ENCODE measurements at places on chromosomes 5 and 9.
A peak's percentile ranks its signal among the peaks of the same experiment; 100 is the strongest.

DNA sequence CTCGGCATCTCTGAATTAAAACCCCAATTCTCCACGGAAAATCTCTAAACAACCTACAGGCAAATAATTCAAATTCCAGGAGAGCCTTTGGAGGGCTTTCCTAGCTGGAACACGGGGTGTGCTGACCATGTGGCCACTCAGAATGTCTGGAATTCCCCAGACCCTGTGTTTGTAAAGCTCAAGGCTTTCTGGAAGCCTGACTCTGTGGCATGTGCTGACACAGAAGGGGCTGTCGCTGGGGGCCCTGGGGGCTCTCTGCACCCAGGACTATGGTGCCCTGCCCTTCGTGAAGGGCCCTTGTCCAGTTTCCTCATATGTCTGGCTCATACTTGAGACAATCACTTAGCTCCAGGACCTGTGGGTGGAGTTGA, 29.0 kb upstream of the BOD1 start:
- no peak overlapping the region for H3K4me3 ChIP-seq
- no peak overlapping the region for H3K27ac ChIP-seq
- DNase-seq, result no peak

DNA sequence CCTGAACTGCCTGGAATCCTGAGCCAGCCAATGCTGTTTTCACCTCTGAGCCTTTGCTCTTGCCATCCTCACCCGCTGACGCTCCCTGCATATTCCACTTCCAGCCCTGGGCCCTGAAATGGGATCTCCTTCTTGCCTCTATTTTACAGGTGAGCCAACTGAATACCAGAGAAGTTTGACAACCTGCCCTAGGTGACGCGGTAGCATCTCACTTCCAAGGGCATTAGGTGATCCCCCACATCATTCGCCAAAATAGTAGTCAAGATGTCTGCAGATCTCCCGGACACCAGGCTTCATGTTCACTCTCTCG, 43.5 kb downstream of the FOXI1 start:
- no peak overlapping the region for H3K27ac ChIP-seq
- no peak overlapping the region for H3K4me3 ChIP-seq
- H3K36me3 ChIP-seq, result no peaks in the 10 kb centered on the region
- H3K4me1 ChIP-seq, result no peaks in the 10 kb centered on the region
- DNase-seq, result no peak
- no peaks in the 10 kb centered on the region for H3K27me3 ChIP-seq

- DNase-seq, result no peak
- no peak overlapping the region for H3K4me3 ChIP-seq
- peaks cover 3% of the 10 kb centered on the region for H3K27me3 ChIP-seq
- H3K27ac ChIP-seq, result no peak overlapping the region
- H3K4me1 ChIP-seq, result no peaks in the 10 kb centered on the region
- H3K36me3 ChIP-seq, result no peaks in the 10 kb centered on the region
Observed at GRCh38 chr9:135040892-135041291, 46.6 kb upstream of the OLFM1 start.

- no peaks in the 10 kb centered on the region for H3K4me1 ChIP-seq
- H3K4me3 ChIP-seq, result no peak overlapping the region
- H3K27ac ChIP-seq, result no peak overlapping the region
- H3K36me3 ChIP-seq, result no peaks in the 10 kb centered on the region
- H3K27me3 ChIP-seq, result no peaks in the 10 kb centered on the region
Observed at GRCh38 chr9:115998666-115999065, 154.9 kb upstream of the PAPPA start.

DNA sequence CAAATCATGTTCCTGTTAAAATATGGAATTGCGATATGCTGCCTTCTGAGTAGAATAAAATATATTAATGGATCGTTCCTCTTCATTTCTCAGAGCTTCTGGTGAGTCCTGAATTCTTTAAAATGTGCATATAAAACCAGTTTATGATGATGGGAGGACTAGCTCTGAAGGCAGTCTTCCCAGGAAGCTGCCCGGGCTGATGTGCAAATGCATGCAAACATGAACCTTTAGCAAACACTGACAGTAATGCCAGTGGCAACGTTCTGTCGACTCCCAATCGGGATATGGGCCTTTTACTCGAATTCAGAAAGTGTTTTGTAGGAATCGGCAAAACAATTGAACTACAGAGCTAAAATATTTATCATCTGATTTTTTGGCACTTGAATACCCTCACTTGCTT, 93.6 kb downstream of the TLE4 start:
- H3K27ac ChIP-seq, result no peak overlapping the region
- H3K27me3 ChIP-seq, result no peaks in the 10 kb centered on the region
- no peak overlapping the region for H3K4me3 ChIP-seq
- peaks cover 3% of the 10 kb centered on the region for H3K4me1 ChIP-seq

DNA sequence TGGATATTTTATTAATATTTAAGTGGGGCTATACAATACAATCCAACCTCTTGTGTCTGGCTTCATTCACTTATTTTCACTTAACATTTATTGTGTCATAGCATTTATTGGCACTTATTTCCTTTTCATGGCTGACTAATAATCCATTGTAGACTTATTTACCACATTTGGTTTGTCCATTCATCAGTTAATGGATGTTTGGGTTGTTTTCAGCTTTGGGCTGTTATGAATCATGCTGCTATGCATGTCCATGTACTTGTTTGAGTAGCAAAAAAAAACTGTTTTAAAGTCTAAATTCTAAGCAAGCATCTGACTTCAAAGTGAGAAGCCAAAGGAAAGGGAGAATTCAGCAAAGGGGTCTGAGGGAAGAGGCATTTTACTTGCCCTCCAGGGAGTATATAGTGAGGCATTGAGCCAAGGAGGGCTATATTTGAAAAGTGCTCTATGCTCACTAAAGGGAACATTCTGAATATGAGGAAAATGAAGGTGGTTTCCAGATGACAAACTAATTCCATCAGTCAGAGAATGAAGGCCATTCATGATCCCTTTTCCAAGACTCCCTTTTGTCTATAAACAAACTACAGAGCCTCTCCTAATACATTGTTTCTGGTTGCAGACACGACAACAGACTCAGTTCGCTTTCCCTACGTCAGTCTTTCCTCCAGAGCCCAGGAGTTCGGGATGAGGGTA, 532.8 kb upstream of the KLF4 start:
- H3K4me1 ChIP-seq, result no peaks in the 10 kb centered on the region
- no peak overlapping the region for H3K4me3 ChIP-seq
- no peak overlapping the region for H3K27ac ChIP-seq
- DNase-seq, result no peak
- no peaks in the 10 kb centered on the region for H3K36me3 ChIP-seq

GRCh38 chr5:172443441-172444109, 10.8 kb downstream of the SH3PXD2B start:
- H3K36me3 ChIP-seq, result no peaks in the 10 kb centered on the region
- H3K27ac ChIP-seq, result no peak overlapping the region
- no peaks in the 10 kb centered on the region for H3K27me3 ChIP-seq
- H3K4me3 ChIP-seq, result no peak overlapping the region
- H3K4me1 ChIP-seq, result no peaks in the 10 kb centered on the region
- no peak for DNase-seq

GRCh38 chr5:158770506-158770905, 329.2 kb downstream of the EBF1 start:
- peaks cover 71% of the 10 kb centered on the region for H3K4me1 ChIP-seq
- H3K27me3 ChIP-seq, result no peaks in the 10 kb centered on the region
- H3K36me3 ChIP-seq, result peaks cover 1% of the 10 kb centered on the region
- peak; percentile 34 for DNase-seq

DNA sequence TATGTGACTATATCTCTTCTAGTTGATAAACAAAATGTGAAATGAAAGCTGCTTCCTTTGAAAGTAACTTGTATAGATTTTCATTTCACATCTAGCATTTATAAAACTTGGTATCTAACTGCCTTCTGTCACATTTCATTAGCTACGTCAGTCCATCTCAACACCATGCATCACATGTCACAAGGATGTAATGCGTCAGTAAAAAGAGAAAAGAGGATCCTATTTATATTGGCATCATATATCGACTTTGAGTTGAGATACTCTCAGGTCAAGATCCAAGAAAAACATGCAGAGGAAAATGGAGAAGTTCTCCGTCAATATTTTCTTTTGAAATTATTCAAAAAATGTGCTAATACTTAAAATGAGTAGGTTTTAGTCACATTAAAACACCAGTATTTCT, 1211.2 kb downstream of the EFNA5 start:
- H3K27ac ChIP-seq, result no peak overlapping the region
- H3K4me1 ChIP-seq, result no peaks in the 10 kb centered on the region
- DNase-seq, result no peak

GRCh38 chr5:161713042-161713441, 27.5 kb downstream of the GABRA6 start:
- no peak overlapping the region for H3K27ac ChIP-seq
- no peaks in the 10 kb centered on the region for H3K36me3 ChIP-seq
- no peaks in the 10 kb centered on the region for H3K27me3 ChIP-seq
- DNase-seq, result no peak
- H3K4me1 ChIP-seq, result no peaks in the 10 kb centered on the region

DNA sequence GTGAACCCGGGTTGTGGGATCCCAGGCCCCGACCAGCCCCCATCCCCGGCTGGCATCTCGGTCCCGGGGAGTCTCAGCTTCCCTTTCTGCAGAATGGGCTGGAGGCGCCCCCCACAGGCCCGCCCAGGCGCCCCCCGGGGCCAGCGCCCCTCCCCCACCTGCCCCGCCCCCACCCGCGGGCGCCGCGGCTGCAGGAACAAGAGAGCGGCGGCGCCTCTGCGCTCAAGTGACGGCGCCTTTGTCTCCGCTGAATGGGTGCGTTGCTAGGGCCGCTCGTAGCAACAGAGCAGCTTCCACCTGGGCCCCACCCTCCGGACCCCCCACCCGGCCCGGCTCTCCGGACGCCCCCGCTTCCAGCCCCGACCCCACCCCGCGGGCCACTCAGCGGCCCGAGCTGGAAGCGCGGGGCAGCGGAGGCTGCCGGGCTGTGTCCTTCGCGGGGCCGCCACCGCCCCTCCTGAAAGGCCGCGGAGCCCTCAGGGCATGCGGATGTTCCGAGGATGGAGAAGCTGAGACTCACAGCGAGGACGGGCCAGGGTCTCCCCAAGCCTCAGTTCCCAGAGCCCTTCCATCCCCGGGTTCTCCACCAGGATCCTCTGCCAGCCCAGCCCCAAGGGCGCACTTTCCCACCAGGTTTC, 27.5 kb downstream of the ADGRD2 start:
- peaks cover 5% of the 10 kb centered on the region for H3K4me1 ChIP-seq
- peaks cover 15% of the 10 kb centered on the region for H3K27me3 ChIP-seq
- no peak overlapping the region for H3K27ac ChIP-seq
- no peak overlapping the region for H3K4me3 ChIP-seq

- no peaks in the 10 kb centered on the region for H3K36me3 ChIP-seq
- no peaks in the 10 kb centered on the region for H3K4me1 ChIP-seq
- H3K27ac ChIP-seq, result no peak overlapping the region
- H3K4me3 ChIP-seq, result no peak overlapping the region
- DNase-seq, result no peak
- no peaks in the 10 kb centered on the region for H3K27me3 ChIP-seq
Observed at GRCh38 chr5:132211787-132212186, 15.9 kb downstream of the P4HA2 start.

GRCh38 chr9:32884482-32884881, 101.1 kb downstream of the TMEM215 start:
- H3K36me3 ChIP-seq, result no peaks in the 10 kb centered on the region
- H3K4me3 ChIP-seq, result no peak overlapping the region
- DNase-seq, result no peak
- H3K4me1 ChIP-seq, result no peaks in the 10 kb centered on the region
- H3K27me3 ChIP-seq, result no peaks in the 10 kb centered on the region

DNA sequence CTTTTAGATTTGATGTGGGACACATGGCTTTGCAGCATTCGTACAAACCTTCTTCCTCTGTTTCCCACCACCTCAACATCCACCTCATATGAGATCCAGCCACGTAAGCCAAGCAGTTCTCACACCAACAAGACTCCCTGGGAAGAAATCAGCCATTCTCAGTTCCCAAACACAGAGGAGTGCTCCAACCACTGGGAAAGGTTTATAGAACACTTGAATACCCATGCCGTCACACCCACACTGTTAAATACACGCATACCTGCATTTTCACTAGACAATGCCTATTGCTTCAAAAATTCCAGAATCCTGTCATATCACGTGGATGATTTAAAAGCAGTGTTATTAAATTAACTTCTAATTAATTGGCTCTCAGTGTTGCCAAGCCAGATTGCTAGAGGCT, 347.3 kb downstream of the ENC1 start:
- no peak overlapping the region for H3K27ac ChIP-seq
- H3K4me3 ChIP-seq, result no peak overlapping the region
- no peaks in the 10 kb centered on the region for H3K4me1 ChIP-seq
- no peaks in the 10 kb centered on the region for H3K27me3 ChIP-seq

DNA sequence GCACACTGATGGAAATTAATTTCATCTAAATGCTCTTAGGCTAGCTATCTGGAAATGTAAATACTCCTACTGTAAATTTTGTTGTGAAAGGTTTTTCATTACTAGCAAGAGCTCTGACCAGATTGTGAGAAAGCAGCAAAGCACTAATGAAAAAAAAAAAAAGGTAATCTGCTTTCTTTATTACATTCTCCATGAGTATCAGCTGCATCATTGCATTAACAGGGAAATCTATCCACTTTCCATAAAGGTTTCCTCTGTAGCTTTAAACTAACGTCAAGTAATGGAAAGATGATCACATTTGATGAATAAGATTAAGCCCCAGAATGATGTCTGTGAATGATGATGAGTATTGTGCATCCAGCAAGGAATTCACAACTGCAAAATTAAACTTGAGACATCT, 790.6 kb upstream of the TYRP1 start:
- no peak for DNase-seq
- H3K4me3 ChIP-seq, result no peak overlapping the region
- H3K36me3 ChIP-seq, result no peaks in the 10 kb centered on the region
- no peaks in the 10 kb centered on the region for H3K4me1 ChIP-seq

DNA sequence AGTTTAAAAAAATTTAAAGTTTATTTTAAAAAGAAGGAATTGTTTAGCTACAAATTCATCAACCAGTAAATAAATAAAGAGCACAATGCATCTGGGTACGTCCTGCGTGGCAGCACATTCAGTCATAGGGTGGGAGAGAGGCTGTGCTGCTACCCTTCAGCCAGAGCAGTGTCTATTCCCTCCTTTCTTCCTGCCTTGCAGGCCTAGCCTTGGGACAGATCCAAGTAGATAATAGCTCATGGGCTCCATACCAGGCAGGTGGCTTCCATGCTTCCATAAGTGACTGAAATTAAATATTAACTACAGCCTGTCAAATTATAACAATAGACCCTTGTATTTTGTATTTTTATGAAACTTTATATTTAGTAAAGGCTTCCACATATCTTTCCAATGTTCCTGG, 408.3 kb upstream of the RGMB start:
- H3K4me3 ChIP-seq, result no peak overlapping the region
- H3K27ac ChIP-seq, result no peak overlapping the region
- H3K27me3 ChIP-seq, result no peaks in the 10 kb centered on the region
- H3K4me1 ChIP-seq, result no peaks in the 10 kb centered on the region
- no peaks in the 10 kb centered on the region for H3K36me3 ChIP-seq
- DNase-seq, result no peak

DNA sequence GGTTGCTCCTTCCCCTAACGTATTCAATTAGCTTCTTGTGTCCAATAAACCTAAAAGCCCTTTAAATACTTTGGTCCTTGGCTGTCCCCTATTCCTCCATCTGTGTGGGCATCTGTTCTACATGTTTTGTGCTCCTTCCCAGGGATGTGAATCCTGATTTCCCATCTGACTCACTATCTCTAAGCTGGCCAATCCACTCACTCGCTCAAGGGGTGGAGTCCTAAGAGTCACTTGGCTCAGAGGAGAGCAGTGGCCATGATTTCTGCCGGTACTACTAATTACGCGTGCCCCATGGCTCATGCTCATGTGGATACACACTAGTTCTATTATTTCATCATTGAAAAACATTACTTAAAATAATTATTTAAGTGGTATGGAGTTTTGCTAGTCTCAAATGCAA, 89.6 kb downstream of the TAF11L14 start:
- H3K4me3 ChIP-seq, result no peak overlapping the region
- H3K4me1 ChIP-seq, result no peaks in the 10 kb centered on the region
- H3K27me3 ChIP-seq, result no peaks in the 10 kb centered on the region
- no peak for DNase-seq
- no peak overlapping the region for H3K27ac ChIP-seq
- H3K36me3 ChIP-seq, result no peaks in the 10 kb centered on the region

All from B cell (primary cell).